ENCODE measurements at places on chromosomes 7 and 10. TPM values are rescaled to one million over a fixed set of nuclear protein-coding genes. Genes with fewer than 3 reads are reported as not detected.

Gene PALD1
- polyA plus RNA-seq, result not detected

Gene COL13A1
- not detected for polyA plus RNA-seq

Gene KCTD7
- polyA plus RNA-seq, result 17.1 TPM

Gene PIK3AP1
- 37.0 TPM for polyA plus RNA-seq

Gene AMZ1
- polyA plus RNA-seq, result 0.08 TPM

Gene STAG3
- polyA plus RNA-seq, result 1.5 TPM

Gene AGBL3
- 0.10 TPM for polyA plus RNA-seq

Gene TMEM139
- 0.87 TPM for polyA plus RNA-seq

Gene GJD4
- not detected for polyA plus RNA-seq

Gene LGI1
- polyA plus RNA-seq, result not detected

Gene SFTPA2
- not detected for polyA plus RNA-seq

Gene ATG9B
- 15.4 TPM for polyA plus RNA-seq

Gene AKR1D1
- not detected for polyA plus RNA-seq

Gene SFXN3
- 17.6 TPM for polyA plus RNA-seq

Gene OR2F2
- polyA plus RNA-seq, result not detected

Data from CD8-positive, alpha-beta memory T cell (primary cell).